Anterior cingulate cortex (tissue), 58 donors: ENCODE measurements at places on chromosomes 2 and 18.

DNA sequence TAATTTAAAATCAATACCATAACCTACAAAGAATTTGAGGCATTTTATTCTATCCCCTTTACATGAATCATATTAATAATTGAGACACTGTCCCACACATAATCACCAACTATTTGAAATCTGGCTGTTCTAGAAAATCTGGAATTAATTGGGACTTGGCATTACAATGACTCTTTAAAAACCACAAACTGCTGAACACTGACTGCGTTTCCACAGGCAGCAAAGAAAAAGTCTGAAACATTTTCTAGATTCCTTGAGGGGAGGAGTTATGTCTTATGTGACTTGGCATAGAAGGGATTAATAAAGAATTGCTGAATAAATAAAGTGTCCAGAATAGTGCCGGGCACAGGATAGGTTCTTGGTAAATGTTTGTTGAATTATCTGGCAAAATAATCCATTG lies 61.4 kb downstream of the GPR39 start:
- no peak for DNase-seq

GRCh38 chr18:30106356-30106755 lies 936.2 kb downstream of the DSC3 start:
- DNase-seq: no peak

GRCh38 chr2:59000796-59001195 lies 759.7 kb upstream of the FANCL start:
- no peak for DNase-seq

GRCh38 chr2:241730671-241731293 lies 3.6 kb upstream of the D2HGDH start:
- DNase-seq: no peak

DNA sequence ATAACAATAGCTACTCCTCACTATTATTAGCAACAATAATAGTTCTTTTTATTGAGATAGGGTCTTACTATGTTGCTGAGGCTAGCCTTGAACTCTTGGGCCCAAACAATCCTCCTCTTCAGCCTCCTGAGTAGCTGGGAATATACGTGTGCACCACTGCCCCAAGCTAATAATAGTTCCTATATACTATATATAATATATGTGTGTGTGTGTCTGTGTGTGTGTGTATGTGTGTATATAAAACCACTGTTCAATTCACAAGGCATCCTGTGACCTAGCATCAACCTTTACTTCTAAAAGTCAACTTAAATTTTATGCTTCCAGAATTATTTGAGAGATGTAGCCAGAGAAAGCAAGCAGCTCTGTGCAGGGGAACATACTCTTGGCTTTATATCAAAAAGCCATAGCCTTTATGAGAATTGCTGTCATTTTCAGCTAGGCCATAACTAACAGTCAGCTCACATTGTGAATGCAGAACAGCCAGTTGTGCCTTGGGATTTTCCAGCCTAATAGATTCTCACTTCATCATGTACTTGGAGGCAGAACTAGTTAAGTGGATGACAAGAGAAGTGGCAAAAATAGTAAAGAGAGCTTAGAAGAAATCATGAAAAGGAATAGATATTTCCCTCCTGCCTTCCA lies 665.5 kb downstream of the NYAP2 start:
- DNase-seq: no peak

DNA sequence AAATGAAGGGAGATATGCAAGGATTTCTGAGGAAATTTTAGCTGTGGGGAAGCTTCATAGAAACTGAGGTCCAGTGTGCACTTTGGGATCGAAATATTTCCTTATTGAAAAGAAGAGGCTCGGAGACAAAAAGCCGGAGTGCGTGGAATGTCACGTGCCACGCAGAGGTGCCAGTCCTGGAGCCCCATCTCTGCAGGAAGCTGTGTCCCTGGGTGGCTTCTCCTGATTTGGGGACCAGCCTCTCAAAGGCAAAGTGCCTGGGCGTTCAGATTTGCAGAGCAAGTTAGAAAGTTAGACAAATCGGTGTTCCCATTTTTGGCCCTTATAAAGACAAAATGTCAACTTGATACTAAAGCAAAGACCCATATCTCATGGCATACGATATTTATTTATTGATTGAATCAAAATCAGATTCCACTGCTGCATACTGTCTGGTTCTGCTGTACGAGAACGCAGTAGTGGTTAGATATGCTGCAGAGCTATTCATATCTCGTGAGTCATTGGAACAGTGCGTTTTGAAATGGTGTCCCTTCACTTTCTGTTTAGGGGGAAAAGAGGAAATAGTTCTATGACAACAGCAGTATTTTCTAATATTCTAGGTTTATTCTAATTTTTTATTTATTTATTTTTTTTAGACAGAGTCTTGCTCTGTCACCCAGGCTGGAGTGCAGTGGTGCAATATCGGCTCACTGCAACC lies 9.1 kb upstream of the ATG16L1 start:
- DNase-seq: no peak

- DNase-seq: no peak
These were observed 62.9 kb downstream of the POMC start for GRCh38 chr2:25105336-25106085.

- DNase-seq: no peak
These were observed 48.1 kb downstream of the TSN start for GRCh38 chr2:121803503-121803902.

DNA sequence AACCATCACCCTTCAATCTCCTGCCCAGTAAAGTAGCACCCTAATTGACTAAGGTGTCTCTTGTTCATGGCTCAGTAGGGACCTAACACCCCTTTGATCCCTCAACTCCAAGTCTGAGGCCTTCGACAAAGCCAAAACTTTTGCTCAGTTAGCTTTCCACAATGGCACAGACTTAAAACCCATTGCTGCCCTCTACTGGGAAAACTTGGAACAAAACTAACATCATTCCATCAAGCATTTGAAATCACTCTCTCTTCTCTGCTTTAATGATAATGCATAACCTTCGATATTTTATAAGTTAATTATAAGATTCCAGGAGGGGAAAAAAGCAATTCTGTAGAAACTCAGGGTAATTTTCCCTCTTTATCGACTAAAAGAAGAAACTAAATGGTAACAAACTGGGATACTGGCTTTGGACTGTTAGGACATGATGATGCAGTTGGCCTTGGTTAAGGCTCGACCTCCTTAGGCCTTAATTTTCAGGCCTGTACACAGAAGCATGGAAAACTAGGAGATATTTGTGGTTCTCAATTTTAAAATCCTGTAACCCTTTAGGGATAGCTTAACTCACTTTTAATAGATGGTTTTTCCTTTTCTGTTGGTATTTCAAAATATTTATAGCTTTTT lies 127.8 kb downstream of the STK39 start:
- peak; percentile 2 for DNase-seq

DNA sequence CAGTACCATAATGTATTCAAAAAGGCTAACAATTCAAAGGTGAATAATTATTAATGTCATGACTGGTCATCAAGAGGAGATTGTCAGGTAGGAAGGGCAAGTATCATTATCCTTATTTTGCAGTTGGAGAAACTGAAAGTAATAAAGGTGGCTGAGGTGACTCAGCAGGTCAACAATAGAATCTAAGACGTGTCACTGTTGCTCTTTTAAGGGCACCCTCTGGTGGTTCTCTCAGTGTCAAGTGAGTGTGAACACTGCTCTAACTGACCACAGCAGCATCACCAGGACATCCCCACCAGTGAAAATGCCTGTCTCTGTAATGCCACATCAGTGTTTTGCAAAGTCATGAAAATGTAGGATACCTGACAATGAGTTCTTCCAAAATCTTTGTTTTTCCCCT lies 69.7 kb downstream of the DCC start:
- DNase-seq: no peak

DNA sequence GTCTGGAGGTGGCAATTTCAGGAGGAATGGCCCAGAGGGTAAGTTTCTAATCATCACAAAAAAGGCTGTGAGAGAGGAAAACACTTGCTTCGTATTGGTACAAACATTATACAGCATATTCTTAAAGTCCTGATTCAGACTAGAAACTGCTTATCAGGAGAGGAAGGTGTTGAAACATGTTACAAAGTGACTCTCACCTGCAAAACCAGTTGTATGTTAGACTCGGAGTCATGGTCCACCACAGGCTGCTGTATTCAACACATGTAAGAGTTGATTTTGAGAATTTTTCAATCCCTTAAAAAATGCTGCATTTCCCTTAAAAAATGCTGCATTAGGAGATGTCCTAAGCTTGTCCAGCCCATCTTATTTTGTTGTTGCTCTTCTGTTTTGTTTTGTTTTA lies 61.5 kb downstream of the MBP start:
- no peak for DNase-seq

DNA sequence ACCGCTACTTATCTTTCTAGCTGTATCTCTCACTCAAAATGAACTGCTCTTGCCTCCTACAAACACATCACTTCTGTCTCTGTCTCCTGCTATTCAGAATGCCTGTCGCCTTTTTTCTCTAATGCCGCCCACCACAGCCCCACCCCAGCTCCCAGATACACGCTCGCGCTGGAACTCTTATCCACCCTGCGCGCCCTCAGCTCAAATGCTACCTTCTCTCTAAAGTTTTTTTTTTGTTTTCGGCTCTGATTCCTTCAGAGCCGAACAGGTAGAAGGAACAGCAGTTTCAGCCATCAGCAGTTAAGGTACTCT lies 3.9 kb upstream of the SOS1 start:
- DNase-seq: peak; percentile 66

- peak; percentile 25 for DNase-seq
These were observed 119.6 kb upstream of the ARL5A start for GRCh38 chr2:151947813-151948165.

DNA sequence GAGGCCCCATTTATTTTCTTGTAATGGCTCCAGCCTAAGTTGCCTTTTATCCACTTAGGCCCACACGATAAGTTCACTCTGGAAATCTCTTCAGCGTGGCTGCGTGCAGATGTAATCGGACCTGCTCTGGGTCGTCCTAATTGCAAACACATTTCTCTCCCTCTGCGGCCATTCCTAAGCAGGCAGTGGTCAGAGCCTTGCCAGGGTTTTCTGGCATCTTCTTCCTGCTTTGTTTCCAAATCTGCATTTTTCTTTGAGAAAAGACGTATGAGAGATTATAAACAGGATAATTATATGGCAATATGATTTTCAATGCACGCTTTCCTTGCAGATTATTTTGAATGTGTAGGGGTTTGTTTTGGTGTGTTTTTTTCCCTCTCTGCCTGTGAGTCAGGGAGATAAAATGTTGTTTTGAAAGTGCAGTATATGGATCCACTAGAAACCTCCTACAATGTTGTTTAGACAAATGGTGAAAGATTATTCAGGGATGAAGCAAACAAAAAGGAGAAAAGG lies 239.4 kb upstream of the TANK start:
- DNase-seq: no peak
